Kasumi-1 (cell line): ENCODE measurements at places on chromosomes 2 and 18.

DNA sequence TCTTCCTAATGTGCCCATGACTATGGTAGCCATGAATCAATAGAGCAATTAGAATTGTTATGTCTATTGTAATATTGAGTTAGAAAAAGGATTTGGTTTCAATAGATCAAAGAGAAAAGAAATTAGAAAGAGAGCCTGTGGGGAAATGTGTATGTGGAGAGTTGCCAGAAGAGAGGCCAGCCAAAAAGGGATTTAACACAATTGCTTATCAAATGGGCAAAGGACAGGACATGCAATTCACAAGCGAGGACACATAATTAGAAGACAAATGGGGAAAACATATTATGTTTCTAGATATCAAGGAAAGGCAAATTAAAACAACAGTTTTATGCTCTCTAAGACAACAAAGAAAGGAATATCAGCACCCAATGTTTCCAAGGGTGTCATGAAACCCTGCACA, 403.2 kb upstream of the KLHL29 start:
- DNase-seq, result no peak

DNA sequence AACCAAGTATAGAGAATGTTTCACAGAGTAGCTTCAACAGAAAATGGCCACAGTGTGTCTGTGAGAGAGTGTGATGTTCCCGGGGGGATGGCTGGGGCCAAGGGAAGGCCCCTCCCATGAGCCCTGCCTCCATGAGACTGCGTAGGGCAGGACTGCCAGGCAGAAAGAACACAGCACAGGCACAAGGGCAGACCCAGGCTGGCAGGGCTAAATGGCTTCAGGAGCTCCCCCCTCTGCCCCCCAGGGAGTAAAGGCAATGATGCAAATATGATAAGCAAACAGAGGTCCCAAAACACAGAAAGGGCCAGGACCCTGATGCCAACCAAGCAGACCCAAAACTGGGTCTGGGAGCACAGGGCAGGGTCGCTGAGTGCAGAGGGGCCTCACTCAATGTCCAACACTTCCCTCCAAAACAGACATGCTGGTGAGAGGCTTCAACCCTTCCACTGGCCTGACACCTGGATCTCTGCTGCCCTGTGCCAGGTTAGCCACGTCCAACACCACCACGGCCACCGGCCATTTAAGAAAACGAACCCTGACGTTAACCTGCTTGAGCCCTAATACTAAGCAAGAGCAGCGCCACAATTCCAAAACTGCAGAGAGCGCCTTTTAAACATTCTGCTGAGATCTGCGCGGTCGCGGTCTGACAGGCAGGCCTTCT, 90.3 kb downstream of the HDAC4 start:
- DNase-seq, result no peak

DNA sequence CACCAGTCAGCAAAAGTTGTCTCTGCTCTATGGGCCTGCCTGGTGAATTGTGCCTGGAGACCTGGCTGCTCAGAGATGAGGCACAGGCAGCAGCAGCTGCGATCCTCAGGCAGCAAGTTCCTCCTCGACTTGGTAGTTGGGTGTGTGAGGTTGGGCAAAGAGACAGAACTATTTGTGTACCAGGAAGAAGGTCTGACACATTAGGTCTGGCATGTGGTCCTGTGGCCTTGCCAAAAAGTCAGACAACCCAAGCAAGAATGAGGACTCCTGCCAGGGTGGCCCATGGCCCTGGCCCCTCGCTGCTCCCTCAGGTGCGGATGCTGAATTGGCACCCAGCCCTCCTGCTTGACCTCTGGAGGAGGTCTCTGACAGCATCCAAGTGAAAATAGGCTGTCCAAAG, 192.7 kb downstream of the DYSF start:
- no peak for DNase-seq

GRCh38 chr2:189557373-189557772, 23.2 kb downstream of the SLC40A1 start:
- DNase-seq, result no peak

GRCh38 chr18:63683152-63683551, 19.6 kb upstream of the SERPINB11 start:
- DNase-seq, result no peak

GRCh38 chr2:50753234-50753633, 278.7 kb downstream of the NRXN1 start:
- peak; percentile 68 for DNase-seq

GRCh38 chr18:64203295-64203694, 54.4 kb upstream of the LINC00305 start:
- DNase-seq, result no peak

DNA sequence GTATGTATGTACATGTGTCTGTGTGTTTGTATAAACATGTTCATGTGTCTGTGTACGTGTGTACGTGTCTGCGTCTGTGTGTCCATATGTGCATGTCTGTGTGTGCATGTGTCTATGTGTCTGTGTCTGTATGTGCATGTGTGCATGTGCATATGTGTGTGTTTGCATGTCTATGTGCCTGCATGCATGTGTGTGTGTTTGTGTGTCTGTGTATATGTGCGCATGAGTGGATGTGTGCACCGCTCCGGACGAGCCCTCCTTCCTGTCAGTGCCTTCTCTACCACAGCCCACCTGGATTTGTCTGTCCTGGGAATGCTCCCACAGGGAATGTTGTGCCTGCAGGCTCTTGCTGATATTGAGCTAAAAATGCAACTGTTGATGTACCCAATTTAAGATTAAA, 113.3 kb upstream of the EPC2 start:
- no peak for DNase-seq

DNA sequence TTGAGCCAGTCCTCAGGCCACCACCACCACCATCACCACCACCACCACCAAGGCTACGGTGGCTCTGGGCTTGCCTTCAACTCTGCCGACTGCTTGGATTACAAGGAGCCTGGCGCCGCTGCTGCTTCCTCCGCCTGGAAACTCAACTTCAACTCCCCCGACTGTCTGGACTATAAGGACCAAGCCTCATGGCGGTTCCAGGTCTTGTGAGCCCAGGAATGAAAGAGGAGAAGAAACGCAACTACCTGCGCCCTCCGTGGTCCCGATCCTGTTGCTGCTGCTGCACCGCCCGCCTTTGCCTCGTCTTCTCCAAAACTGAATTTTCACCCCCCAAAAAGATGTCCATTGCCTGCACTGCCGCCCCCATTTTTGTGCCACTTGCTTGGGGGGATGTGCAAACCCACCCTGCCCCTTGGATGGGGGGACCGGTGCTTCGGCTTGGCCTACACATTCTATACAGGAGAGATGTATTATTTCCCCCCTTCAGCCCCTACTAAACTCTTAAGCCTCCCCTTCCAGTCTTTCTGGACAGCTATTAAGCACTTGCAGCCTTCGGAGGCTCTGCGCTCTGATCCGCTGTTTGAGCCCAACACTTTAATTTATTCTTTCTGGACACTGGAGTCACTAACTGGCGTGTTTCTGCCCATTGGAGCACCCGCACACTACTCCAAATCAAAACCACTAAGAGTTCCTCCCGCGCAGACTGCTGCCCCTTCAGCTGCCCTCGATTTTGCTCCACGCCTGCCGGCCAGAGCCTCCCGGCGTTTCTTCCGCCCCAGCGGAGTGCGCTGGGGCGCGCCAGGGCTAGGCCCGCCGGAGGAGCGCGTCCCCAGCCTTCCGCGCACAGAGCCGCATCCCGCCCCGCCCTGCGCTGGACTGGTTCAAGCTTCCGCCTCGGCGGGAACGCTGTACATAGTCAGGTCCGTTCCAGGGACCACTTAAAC, 5.7 kb downstream of the OTX1 start:
- DNase-seq, result peak; percentile 29

DNA sequence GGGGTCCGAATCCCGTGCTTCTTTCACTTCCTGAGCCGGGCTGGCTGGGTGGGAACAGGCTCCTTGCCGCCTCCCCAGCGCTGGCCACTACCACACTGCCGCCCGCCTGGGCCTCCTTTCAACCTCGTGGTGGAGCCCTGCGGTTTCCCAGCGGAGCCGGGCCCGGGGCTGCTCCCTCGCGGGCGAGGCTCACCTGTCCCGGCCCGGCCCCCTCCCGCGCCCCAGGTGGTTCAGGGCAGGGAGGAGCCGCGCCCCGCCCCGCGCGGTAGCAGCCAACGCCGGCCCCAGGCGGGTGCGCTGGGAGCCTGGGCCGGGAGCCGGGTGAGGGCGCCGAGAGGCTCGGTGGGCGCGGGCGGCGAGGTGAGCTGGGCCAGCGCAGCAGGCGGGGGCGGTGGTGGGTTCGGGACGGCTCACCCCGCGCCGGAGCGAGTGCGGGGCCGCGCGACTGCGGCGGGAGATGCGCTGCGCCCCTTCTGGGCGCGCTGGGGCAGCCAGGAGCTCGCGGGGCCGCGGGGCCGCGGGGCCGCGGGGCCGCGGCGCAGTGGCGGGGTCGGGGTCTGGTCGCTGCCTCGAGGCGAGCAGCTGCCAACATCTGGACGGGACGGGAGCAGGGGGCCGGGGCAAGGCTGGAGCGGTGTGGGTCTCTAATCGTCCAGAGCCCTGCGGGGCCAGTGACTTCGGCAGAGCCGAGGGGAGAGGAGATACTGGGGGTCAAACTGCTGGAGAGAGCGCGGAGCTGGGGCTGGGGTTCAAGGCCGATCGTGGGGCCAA, at the start of gene LYPD6B:
TSS of gene LYPD6B (plus strand) at position 258 of the 771 bp plus-strand sequence. CDS start 92,250 bp downstream, outside the sequence.
- no peak for DNase-seq

DNA sequence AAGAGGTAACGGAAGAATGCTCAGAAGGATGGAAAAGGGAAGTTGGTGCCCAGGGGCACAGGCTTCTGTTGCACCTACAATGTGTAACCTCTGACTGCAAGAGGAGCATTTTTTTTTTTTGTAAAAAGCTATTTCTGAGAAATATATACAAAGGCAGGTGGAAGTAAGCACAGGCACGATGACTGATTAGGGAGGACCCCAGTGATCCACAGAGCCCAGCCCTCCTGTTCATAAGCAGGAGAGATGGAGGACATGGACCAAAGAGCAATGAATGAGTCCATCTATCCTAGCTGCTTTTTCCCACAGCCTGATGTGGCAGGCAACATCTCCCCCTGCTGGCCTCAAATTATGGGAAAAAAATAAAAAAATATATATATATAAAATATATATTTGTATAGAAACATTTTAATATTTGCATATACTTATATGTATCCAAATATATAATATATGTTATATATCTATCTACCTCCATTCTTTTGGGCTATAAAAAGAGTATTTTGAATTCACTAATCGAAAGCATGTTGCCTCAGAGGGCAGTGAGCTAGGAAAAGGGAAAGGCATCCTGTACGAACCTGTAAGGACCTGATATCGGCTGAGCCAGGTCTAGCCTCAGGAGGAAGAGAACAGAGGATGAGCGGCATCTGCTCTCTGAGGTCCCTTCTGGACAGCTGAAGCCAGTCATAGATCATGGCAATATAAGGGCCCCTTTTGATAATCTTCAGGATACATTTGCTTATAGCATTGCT, 166.0 kb upstream of the STK17B start:
- DNase-seq, result peak; percentile 66

DNA sequence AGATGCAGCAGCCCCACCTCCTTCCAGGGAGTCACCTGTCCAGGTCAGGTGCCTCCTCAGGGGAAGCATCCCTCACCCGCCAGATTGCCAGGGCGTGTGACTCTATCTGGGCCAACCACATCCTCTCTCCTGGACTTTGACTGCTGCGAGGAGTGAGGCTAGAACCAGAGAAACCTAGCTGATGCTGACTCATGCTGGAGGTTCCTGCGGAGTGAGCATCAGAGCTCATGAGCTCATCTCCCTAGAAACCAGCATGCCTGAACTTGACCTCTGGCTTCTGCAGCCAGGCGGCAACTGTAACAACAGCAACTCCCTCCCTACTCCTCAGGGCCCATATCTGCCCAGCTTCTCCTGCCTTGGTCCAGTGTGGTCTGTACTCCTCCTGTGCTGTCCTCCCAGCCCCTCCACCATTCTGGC, 28.3 kb upstream of the NT5DC4 start:
- peak; percentile 59 for DNase-seq

GRCh38 chr2:54047091-54047490, 68.3 kb upstream of the ACYP2 start:
- no peak for DNase-seq

DNA sequence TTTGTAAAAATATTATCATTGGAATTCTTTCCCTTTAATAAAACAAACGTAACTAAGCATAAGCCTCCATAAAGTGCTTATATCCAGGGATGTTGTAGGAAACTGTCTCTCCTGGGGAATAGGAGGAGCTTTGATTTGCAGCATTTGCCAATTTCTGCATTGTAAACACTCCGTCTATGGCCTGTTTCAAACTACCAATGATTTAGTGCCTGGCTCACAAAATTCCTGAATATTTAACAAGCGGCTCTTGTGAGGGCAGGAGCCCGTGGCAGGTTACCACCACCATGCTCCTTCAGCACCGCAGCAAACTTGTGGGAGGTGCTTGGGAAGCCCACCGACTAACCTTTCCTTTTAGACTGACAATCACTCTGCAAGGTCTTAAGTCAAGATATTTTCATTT, 520.3 kb downstream of the SOX11 start:
- no peak for DNase-seq

DNA sequence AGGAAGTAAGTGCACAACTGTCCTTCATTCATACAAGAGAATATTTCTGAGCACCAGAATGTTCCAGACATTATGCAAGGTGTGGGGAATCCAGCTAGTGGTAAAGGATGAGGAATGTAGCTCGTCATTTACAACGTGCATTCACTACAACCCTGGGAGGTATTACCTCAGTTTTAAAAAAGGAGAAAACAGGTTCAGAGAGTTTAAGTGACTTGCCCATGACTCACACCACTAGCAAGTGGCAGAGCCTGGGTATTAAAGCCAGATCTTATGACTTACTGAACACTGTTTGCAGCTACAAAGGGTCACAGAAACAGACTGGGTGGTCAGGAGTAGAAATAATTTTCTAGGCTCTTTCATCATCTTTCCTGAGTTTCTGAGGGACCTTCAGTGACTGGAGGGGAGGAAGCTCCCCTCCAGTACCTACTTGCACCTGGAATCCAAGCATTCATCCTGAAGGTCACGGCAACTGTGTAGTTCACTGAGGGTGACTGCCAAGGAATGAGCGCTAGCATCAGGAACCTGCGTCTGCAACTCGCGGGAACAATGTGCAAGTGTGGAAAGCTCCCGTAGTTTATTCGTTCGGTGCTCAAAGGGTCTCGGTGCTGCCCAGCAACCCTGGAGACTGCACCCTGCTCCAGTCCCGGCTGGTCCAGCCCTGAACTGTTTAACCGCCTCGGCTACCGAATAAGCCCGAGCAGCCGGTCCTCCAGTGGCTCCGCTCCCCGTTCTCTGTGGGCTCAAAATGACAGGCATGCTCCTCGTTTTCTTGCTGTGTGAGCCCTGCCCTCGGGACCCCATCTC, 647 bp downstream of the CCDC121 start:
- DNase-seq, result peak; percentile 37
